Activated T-helper 9 cell treated with anti-CD3 and anti-CD28 coated beads, Interleukin-2, amount 50 U/mL, for 16 hours (primary cell): ENCODE measurements at places on chromosomes 7 and 10.

DNA sequence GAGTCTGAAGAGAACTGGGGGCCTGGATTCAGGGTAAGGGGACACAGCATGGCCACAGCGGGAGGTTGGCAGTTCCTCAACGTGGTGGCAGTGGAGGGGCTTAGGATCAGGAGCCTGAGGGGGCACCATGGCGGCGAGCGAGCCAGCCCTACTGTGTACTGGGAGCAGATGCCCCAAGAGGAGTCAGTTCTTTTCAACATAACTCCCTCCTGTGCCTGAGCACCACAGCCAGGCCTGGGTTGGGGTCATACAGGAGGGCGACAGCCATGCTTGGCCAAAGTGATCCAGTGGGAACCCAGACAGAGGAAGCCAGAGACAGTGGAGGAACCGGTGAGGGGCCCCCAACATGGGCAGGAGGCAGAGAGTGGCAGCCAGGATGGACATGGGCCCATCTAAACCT lies 65.8 kb downstream of the MICALL2 start:
- DNase-seq, result no peak

DNA sequence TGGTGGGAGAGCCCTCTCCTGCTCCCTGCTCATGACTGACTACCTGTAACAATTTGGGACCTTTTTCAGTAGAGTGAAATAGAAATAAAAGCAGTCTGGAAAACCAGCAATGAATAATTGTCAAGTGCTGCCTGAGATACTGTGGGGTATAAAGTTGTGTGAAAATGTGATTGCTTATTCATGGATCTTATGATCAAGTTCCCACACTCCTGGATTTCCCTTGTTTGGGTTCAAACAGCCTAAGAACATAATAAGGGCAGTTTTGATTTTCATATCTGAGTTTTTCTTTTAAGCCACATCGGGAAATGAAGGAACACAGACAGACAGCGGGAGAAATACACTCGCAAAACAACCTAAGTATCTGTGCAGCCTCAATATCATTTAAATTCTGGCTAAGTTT lies 52.9 kb downstream of the CALD1 start:
- DNase-seq, result no peak

DNA sequence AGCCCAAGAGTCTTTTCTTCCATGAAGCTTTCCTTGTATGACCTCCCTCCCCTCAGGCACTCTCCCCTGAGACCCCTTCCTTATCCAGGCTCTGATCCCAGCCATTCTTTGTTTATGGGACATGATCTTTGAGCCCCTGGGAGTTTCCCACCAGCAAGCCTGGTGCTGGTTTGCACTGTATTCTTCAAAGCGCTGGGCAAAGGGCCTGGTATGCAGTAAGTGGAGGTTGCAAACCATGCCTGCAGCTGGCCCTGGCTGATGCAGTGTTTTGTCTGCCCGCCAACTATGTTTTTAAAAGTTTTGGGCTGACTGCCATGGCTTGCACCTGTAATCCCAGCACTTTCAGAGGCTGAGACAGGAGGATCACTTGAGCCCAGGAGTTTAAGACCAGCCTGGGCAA lies 6.8 kb upstream of the NODAL start:
- DNase-seq, result no peak

- DNase-seq, result no peak
Measured at GRCh38 chr10:3222626-3223025, 50.0 kb upstream of the PITRM1 start.

DNA sequence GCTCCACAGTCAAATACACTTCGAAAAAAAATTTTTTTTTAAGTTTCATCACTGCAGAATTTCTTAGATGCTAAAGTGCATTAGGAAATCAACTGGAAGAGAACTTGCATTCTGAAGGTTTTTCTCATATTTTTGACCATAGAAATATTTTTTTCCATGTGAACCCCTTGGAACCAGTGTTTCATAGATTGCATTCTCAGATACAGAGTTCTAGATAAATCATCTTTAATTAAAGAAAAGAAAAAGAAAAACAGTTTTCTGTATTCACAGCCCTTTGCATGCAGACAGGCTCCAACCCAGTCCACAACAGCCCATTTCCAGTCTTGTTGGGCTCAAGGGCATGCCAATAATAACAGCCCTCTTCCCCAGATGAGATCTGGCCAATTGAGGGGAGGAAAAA lies 75.5 kb upstream of the RPA3 start:
- DNase-seq, result no peak

DNA sequence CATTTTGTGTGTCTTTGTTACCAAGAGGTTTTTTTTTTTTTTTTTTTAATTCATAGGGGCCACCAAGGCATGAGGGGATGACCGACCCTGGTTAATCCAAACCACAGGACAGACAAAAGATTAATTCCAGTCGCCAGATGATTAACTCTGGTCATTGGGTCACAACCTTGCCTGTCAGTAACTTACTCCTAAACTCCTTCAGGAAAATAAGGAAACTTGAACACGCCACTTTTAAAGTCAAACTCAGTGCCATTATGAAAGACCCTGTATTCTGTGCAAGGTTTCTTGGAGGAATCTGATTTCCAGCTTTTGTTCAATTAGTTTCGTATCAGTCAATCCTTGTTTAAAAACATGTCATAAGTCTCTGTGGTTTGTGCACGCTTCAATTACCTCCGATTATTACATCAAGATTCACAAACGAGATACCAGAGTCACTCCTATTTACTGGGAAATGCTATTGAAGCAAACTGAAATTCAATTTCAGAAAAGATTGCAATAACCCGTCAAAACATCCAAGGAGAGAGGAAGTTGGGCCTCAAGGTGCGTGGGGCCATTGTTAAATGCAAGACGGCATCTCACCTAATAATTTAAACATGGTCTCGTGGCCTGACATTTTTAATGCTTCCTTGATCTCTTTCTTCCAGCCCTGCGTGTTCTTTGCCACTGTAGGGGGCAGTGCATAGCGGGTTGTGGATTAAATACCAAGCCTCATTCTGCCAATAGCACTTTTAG lies 44.0 kb downstream of the NRP1 start:
- no peak for DNase-seq

GRCh38 chr7:148463210-148463609 lies 127.4 kb upstream of the C7orf33 start:
- DNase-seq, result no peak

- DNase-seq, result no peak
Measured at GRCh38 chr7:1460821-1461645, 1.8 kb upstream of the MICALL2 start.

GRCh38 chr7:145398758-145399157 lies 562.9 kb upstream of the TPK1 start:
- no peak for DNase-seq

GRCh38 chr7:28309704-28310459 lies 102.4 kb upstream of the CREB5 start:
- no peak for DNase-seq
